ENCODE measurements at places on chromosomes 13 and 19.

DNA sequence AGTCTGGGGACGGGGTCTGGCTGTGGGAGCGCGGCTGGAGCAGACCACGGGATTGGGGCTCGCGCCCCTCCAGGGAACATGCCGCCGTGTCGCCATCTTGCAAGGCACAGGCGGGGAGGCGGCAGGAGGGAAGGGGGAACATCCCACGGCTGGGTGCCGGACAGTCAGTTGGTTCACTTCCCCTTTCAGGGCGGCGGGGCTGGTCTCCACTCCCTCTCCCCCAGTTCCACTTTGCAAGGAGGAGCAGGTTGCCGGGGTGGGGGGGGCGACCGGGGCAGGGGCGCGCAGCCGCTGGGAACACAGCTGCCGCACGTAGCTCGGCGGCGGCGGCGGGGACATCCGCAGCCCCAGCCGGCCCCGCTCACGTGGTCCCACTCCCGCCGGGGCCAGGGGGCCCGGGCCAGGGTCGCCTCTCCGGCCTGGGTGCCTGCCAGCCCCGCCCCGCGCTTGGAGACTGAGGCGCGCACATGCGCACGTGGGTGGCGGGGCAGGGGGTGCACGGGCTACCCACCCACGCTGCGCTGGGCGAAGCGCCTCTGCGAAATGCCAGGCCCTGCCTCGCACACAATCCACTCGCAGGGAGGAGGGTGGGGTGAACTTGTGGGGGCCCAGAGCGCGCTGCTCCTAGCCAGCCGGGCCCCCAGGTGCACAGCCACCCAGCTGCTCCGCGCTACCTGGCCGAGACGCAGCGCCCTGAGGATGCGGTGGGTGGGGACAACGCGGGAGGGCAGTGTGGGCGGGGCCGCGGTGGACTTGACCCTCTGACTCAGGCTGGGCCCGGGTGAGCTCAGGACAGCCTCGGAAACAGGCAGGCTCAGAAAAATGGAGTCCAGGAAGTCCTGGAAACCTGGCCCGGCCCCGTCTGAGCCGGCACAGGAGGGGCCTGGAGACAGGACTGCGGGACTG is 6.4 kb downstream of the KLF16 start:
- DNase-seq: no peak

GRCh38 chr19:51689751-51690453 is 3.2 kb upstream of the SPACA6 start:
- no peak for DNase-seq

DNA sequence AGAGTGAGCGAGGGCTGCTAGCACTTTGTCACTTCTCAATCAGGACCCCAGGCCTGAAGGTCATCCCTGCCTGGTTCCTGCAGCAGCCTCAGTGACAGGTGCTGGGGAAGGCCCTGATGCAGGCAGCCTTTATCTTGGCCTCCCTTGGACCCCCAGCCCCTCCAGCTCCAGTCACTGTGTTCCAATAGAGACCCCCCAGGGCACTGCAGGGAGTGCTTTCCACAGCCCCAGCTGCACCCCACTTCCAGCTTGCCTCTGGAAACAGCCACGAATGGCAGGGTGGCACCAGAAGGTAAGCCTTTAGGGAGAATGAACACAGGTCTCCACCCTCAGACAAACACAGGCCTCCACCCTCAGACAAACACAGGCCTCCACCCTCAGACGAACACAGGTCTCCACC is 241.6 kb upstream of the SGCG start:
- no peak for DNase-seq

DNA sequence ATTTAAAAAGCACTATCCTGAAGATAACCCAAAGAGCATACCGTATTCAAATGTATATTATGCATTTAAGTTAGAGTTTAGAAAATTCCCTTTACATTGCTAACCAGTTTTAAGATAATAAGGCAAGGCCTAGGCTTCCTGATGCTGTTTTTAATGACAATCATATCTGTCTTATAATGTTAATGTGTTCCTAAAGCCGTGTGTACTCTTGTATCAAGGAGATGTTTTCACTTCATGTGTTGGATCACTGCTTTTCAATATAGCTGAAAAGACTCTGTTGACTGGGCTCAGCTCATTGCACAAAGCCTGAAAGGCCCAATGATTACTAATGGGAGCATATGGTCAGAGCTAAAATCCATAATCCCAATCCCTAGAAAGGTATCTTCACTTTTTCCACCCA is 81.6 kb downstream of the DACH1 start:
- no peak for DNase-seq

DNA sequence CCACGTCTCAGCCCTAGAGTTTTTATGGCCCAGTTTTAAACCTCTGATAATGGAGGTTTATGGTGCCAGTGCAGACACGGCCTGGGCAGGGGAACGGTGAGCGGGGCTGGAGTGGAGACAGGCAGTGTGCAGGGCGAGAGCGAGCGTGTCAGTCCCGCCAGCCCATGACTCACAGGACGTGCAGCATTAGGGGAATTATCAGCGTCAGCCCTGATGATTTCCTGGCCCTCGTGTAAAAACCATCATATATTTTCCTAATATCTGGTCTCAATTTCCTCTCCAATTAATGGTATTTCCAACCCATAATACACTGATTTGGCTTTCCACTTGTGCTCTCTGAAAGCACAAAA is 104.6 kb upstream of the VSTM2B start:
- no peak for DNase-seq

DNA sequence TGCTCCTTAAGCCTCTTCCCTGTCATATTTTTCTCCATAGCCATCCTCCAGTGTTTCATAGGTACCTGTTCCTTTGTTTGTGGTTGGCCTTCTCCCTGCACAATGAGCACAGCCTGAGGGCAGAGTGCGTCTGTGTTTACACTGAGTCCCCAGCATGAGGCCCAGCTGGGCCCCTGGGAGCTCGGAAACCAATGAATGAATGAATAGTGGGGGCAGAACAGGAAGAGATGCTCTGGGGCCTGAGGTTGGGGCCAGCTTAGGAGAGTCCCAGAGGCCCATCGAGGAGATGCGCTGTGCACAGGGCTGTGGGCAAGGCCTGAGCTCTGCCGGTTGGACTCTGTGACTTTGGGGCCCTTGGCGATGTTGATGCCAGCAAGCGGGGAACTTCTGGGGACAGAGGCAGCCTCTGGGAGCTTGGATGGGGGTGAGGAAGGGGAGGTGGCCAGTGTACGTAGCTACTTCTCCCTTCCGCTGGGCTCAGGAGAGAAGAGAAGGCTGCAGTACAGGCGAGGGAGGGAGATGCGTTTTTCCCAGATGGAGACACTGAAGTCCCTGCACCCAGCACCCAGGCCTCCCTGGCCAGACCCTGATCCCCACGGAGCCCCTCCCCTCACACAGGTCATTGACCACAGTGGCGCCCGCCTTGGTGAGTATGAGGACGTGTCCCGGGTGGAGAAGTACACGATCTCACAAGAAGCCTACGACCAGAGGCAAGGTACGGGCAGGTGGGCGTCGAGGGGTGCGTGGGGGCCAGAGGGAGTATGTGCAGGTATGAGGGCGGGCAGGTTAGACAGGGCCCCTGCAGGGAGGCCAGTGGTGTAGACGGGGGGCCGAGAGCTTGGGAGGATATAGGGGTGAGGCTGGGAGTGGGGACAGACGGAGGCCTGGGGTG is 5.1 kb downstream of the TBCB start:
- DNase-seq: no peak

GRCh38 chr19:3060857-3061181 is 1.5 kb downstream of the TLE5 start:
- DNase-seq: no peak

GRCh38 chr13:24741016-24741662 is 22.8 kb upstream of the RNF17 start:
- DNase-seq: no peak

- DNase-seq: no peak
Measured at GRCh38 chr19:5894704-5895349, 8.8 kb downstream of the NDUFA11 start.

DNA sequence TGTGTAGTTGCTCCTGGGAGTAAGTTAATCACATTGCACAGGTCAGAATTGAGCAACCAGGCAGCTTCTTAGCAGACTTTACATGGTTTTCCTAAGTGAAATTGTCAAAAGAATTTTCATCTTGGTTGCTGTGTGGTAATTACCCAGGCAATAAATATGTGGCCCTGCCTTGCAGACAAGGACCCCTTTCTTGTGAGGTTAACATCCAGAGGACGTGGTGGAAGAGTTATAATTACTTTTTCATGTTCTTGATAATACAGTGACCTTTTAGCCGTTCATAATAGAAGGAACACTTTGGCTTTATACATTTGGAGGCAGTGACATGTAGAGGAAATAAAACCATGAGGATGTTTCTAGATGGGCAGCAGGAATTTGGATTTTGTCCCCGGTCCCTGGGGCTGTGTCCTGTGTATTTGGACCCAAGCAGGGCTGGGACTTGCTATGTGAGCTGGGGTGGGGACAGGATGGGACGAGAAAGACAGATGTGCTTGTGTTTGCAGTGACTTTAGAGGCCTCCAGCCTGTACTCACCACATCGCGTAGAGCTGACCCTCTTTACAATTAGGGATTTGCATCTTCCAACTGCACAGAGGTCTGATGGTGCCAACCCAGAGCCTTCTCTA is 156.2 kb downstream of the STK24 start:
- DNase-seq: no peak

DNA sequence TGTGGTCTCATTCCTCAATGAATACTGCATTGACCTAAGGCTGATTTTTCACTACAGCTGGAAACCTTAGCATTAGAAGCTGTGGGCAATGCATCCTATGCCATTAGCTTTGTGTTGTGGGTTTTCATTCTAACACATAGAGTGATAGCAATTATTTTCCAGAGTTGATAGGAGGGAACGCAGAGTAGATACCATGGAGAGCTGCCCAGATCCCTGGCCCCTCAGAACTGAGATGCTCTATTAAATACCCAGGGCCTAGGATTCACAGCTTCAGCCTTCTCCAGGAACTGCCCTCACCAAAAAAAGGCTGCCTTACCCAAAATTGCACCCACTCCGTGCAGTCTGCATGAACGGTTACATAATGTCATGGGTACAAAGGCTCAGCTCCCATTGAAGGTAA is 444.4 kb downstream of the SUCLA2 start:
- no peak for DNase-seq

DNA sequence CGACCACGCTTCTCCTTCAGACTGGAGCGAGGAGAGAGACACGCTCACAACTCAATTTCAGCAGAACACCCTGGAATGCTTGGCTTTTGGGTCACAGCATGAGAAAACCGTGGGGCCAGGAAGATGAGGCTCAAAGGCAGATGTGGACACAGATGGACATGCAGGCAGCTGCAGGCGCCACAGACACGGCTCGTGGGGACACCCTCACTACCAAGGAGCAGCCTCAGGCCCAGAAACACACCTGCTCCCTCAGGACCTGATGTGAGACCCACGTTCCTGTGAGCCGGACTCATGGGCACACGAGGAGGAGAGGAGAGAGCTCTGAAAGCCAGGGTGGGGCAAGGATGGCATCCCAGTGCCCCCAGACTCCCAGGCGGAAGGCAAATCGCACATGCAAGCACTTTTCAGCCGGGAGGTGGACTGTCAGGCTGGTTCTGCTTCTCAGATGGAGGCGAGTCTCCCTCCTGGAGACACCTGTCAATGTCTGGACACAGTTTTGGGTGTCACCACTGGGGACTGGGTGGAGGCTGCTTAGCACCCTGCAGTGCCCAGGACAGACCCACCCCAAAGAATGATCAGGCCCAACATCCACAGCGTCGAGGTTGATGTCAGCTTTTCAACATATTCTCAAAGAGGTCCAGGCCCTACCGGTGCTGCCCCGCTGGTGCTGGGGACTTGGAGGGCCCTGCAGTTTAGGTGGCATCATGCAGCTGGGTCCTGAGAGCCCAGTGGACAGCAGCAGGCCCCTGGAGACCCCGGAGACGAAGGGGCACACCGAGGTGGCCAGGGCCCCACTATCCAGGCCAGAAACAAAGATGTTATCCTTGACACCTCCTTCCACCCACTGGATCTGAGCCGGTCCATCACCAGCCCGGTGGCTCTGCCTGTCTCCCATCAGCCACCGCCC is 2.3 kb downstream of the ABHD17A start:
- DNase-seq: no peak

GRCh38 chr13:77267362-77267761 is 59.5 kb downstream of the MYCBP2 start:
- DNase-seq: no peak

DNA sequence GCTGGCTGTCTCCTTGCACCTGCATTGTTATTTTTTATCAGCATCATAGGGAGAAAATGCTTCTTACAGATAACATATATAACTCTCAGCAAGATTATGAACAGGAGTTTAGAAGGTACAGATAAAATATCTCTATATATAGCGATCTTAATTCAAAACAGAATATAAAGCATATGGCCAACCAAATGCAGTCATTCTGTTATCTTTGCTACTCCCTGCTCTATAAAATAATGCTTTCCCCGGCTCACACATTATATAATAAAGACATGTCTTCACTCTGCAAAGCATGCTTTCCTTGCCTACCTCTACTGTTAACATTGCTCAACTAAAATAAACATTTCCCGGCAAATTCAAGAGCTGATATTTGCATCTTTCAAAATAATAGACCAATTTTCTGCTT is 161.7 kb downstream of the FGF14 start:
- DNase-seq: no peak

- DNase-seq: no peak
Measured at GRCh38 chr19:1445185-1445931, 4.6 kb upstream of the APC2 start.

- DNase-seq: no peak
Measured at GRCh38 chr13:49216334-49216733, 3.8 kb upstream of the MLNR start.

- no peak for DNase-seq
Measured at GRCh38 chr19:35429698-35430408, 18.2 kb upstream of the FFAR2 start.

GRCh38 chr13:42740753-42741152 is 40.6 kb upstream of the FAM216B start:
- no peak for DNase-seq

DNA sequence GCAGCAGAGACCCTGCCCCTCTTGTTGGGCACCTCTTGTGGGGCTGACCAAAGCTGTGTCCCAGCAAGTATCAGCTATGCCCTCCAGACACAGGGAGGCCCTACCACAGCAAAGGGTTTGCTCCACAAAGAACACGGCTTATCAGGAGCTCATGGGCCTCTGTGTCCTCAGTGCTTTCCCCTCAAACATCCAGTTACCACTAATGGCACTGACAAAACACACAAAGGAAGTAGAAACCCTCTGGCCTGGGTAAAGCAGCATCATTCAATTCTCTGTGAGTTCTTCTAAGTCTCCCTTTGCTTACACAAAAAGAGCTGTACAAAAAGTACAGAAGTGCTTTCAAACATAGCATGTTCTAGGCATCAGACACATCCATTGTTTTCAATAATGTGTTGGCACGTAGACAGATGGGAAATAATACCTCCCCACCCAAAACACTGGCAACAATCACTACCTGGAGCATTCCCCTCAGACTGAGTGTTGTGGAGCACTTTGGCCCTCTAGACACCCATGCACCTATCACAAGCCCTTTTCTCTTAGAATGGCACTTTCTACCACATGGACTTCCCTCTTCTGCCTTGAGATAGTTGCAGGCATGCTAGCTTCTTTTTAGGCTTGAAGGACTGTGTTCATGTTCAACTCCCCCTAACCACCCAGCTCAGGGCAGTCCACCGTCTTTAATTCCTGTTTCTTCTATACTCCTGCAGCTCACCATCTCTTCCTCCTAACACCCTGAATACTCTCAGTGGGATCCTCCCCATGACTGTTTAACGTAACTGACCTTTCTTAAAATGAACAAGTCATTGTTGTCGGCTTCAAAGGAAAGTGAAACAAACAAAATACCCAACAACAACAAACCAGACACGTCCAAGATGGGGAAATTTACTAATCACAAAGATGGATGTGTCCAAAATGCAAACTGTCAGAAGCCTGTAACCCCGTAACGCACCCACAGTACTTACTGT is 43.5 kb downstream of the ATP7B start:
- no peak for DNase-seq

GRCh38 chr13:95204231-95204765 is 97.0 kb downstream of the ABCC4 start:
- DNase-seq: no peak
